Activated CD4-positive, alpha-beta T cell treated with anti-CD3 and anti-CD28 coated beads, Interleukin-10, Interleukin-2, amounts not matched to agents 100 ng/mL and 50 ng/mL, durations not matched to agents 16 hours and 8 hours (primary cell): ENCODE measurements at places on chromosomes 2 and 18.

DNA sequence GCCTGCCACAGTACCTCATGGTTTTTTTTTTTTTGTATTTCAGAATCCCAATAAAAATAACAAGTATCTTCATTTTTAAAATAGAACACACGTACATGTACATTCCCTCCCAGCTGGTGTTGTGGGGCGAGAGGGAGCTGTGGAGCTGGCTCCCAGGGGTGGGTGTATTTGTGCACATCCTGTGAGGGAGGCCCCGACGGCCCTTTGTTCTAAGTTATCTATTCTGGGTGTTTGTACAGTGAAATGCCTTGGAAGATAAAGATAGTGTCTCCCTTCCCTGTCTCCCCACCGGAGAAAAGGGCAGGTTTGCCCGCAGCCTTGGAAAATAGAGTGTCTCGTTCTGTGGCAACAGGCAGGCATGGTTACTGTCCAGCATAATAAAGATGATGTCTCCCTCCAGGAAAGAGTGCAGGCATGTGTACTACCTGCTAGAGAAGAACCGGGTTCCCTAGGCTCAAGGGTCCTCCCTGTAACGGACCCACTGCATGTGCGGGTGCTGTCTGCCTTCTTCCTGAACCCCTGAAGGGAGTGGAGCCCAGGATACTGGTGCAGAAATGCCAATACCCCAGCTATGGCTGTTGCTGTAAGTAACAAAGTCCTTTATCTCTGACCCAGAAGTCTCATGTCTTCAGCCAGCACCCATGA lies 12.1 kb upstream of the ALLC start:
- DNase-seq: no peak

- no peak for DNase-seq
These were observed 104.2 kb downstream of the CCDC85A start for GRCh38 chr2:56287974-56288373.

DNA sequence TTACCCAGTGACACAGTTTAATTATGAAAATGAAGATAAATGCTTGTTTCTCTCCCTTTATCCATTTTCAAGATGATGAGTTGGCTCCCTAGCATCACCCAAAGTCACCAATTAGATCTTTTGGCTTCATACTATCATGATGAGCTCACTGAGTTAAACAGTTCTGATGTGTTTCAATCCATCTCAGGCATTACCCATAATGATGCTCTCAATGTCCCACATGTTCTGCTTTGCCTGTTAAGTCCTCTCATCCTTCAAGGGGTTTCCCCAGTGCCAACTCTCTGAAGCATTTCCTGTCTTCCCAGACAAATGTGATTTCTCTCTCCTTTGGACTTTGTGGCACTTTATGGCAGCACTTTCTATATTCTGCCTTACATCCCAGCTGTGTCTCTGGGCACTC lies 92.6 kb downstream of the EPB41L3 start:
- no peak for DNase-seq

- no peak for DNase-seq
These were observed 319.9 kb upstream of the HS6ST1 start for GRCh38 chr2:128638341-128639119.

GRCh38 chr2:103616891-103617290 lies 855.1 kb downstream of the TMEM182 start:
- DNase-seq: no peak
